ENCODE measurements at places on chromosomes 12 and 14. TPM values are rescaled to one million over a fixed set of nuclear protein-coding genes. Genes with fewer than 3 reads are reported as not detected.

DNA sequence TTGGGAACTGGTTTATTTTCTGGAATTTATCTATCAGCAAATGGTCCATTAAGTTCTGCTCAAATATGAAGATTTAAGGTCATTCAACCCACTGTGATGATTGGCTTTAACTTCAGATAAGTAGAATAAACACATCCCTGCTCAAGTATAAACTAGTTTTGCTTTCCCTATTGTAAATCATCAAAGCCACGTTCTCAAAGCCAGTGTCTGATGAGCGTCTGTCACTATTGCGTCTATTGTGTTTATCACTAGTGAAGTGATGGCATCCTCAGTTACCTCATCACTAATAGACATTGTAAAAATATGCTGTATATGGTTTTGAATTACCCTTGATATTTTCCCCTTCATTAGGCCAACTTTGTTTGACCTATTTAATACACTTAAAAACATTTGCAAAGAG is 351.3 kb downstream of the BCAT1 start:
- H3K36me3 ChIP-seq = no peaks in the 10 kb centered on the region
- H3K4me1 ChIP-seq = no peaks in the 10 kb centered on the region
- no peaks in the 10 kb centered on the region for H3K27me3 ChIP-seq

- no peak overlapping the region for H3K27ac ChIP-seq
- H3K36me3 ChIP-seq = peaks cover 40% of the 10 kb centered on the region
- H3K4me1 ChIP-seq = peaks cover 19% of the 10 kb centered on the region
- no peak for DNase-seq
- H3K27me3 ChIP-seq = no peaks in the 10 kb centered on the region
- H3K4me3 ChIP-seq = no peak overlapping the region
These were observed 11.7 kb downstream of the TTLL5 start for GRCh38 chr14:75672605-75673192.

GRCh38 chr12:47779301-47779942 is 6.4 kb downstream of the SLC48A1 start:
- H3K4me3 ChIP-seq = no peak overlapping the region
- H3K36me3 ChIP-seq = peaks cover 2% of the 10 kb centered on the region
- H3K4me1 ChIP-seq = peaks cover 22% of the 10 kb centered on the region
- peak overlapping the region; percentile 49 for H3K27ac ChIP-seq

The SLC10A1 gene
- total RNA-seq = not detected

The LMO3 gene
- total RNA-seq = not detected

Data from activated naive CD8-positive, alpha-beta T cell treated with anti-CD3 and anti-CD28 coated beads for 36 hours (primary cell).